ENCODE measurements at places on chromosomes 1 and 21.

DNA sequence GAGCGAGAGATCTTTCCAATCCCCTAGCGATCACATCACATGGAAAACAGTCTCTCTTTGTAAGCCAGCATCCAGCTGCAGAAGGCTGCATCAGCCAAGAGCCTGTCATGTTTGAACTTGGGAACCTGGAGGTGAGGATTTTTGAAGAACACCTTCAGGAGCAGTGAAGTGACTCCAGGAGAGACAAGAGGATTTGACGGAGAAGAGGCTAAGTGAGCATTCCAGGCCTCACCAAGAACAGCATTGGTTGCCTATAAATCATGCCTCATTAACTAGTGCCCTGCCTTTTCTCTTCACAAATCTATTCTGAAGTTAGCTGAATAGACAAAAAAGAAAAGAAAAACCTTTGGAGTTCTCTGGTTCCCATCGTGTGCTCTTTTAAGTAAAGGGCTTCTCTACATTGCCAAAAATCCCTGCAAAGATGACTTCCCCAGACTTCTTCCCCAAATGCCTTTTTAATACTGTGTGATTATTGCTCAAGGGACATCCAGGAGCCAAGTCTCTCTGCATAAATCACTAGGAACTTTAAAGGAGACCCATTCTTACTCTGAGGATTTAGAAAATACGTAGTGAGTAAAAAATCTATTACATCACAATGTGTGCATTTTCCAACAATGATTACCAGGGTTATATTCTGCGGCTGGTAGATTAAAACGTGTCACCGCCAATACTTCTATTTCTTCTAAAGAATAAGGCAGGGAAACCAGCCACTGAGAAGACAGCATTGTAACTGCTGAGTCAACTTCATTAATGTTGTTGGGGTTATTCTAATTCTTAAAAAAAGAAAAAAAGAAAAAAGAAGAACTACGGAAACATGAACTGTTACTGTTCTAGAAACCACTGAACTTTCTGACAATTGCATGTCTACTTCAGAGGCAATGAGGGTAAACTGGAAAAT, 95.2 kb downstream of the KIF14 start:
- no peak overlapping the region for H3K27ac ChIP-seq
- H3K27me3 ChIP-seq: peaks cover 4% of the 10 kb centered on the region
- H3K36me3 ChIP-seq: no peaks in the 10 kb centered on the region
- no peak for DNase-seq

DNA sequence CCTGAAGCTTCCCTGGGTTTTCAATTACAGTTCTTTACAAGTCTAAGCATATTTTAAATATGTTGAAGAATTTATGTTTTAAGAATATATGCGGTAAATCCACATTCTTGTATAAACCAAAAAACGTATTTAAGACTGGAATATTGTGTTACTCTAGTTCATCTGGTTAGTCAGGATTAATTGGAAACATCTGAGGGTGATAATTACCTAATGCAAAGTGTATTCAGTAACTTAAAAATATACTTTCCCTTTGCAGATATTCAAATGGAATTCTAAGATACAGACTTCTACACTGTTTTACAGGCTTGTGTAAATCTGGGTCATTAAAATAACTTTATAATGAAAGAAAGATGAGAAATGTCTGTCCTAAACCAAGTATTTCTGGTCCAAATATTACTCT, 302.0 kb downstream of the VAV3 start:
- no peaks in the 10 kb centered on the region for H3K36me3 ChIP-seq
- no peak overlapping the region for H3K27ac ChIP-seq
- no peak for DNase-seq
- no peaks in the 10 kb centered on the region for H3K4me1 ChIP-seq
- H3K4me3 ChIP-seq: no peak overlapping the region
- H3K27me3 ChIP-seq: no peaks in the 10 kb centered on the region

- no peaks in the 10 kb centered on the region for H3K4me1 ChIP-seq
- no peak overlapping the region for H3K27ac ChIP-seq
- DNase-seq: no peak
- no peak overlapping the region for H3K4me3 ChIP-seq
Observed at GRCh38 chr1:175820456-175821025, 77.1 kb upstream of the TNR start.

DNA sequence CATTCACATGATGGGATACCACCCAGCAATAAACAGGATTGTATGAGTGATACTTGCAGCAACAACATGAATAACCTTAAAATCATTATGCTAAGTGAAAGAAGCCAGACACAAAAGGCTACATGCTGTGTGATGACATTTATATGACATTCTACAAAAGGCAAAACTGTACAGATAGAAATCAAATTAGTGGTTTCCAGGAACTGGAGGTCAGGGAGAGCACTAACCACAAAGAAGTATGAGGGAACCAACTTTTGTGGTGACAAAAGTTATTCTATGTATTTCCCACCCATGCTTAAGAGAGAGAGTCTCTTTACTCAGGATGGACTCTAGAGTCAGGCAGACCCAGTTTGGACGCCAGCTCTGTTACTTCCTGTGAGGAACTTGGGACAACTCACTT, 364.5 kb upstream of the DAB1 start:
- no peaks in the 10 kb centered on the region for H3K27me3 ChIP-seq
- no peak for DNase-seq
- no peaks in the 10 kb centered on the region for H3K4me1 ChIP-seq
- H3K4me3 ChIP-seq: no peak overlapping the region

DNA sequence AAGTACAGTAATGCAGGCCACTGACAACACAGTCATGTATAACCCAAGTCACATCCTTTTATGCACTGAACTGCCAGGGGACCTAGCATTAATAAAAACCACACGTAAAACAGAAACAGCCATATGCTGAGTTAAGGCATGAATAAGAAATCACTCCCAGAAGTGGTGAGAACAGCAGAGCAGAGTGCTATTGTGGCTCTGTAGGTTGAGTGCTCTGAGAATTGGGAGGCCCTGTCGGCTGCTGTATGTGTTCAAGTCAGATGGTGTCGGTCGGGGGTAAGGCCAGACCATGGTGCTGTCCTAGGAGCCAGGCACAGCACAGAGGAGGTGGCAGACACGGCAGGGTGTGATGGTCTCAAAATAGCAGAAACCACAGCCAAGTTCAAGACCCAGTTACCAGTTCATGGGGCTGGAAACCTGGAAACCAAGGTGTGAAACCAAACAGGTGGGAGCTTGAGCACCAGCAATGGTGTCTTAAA, 126.6 kb upstream of the COA6 start:
- H3K27me3 ChIP-seq: peaks cover 5% of the 10 kb centered on the region
- H3K4me1 ChIP-seq: peaks cover 12% of the 10 kb centered on the region
- H3K4me3 ChIP-seq: no peak overlapping the region
- peaks cover 7% of the 10 kb centered on the region for H3K36me3 ChIP-seq
- DNase-seq: no peak

GRCh38 chr1:51061231-51061918, 40.7 kb upstream of the C1orf185 start:
- H3K4me1 ChIP-seq: no peaks in the 10 kb centered on the region
- peaks cover 9% of the 10 kb centered on the region for H3K27me3 ChIP-seq

DNA sequence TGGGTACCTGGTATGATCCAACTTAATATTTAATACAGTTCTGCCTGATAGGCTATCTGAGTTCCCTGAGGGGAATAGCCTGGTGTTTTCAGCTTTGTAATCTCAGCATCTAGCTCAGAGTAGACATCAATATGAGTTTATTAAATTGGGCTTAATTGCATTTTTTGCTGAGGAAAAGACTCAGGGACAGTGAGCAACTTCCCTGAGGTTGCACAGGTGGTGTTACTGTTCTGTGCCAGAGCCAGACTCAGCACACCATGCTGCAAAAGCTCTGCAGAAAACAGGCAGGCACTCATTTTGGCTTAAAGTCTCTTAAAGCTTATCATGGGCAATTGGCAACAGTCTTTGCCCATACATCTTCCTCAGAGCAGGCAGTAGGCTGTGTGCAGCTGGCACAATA, 90.5 kb upstream of the JUN start:
- no peaks in the 10 kb centered on the region for H3K4me1 ChIP-seq
- H3K27ac ChIP-seq: no peak overlapping the region
- no peak for DNase-seq
- H3K4me3 ChIP-seq: no peak overlapping the region
- peaks cover 2% of the 10 kb centered on the region for H3K36me3 ChIP-seq

DNA sequence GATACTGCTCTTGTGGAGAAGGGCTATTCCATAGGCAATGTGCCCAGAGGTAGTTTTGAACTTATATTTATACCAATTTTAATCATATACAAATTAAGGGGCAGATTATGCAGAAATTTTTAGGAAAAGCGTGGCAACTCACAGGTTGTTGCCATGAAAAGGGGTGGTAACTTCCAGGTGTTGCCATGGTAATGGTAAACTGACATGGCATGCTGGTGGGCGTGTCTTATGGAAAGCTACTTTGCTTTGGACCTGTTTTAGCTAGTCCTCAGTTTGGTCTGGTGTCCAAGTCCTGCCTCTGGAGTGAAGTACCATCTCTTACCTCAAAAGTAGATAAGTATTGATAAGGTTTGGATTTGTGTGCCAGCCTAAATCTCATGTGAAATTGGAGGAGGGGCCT, 7.9 kb upstream of the IL23R start:
- peaks cover 2% of the 10 kb centered on the region for H3K36me3 ChIP-seq
- DNase-seq: peak; percentile 53
- H3K4me1 ChIP-seq: peaks cover 19% of the 10 kb centered on the region

DNA sequence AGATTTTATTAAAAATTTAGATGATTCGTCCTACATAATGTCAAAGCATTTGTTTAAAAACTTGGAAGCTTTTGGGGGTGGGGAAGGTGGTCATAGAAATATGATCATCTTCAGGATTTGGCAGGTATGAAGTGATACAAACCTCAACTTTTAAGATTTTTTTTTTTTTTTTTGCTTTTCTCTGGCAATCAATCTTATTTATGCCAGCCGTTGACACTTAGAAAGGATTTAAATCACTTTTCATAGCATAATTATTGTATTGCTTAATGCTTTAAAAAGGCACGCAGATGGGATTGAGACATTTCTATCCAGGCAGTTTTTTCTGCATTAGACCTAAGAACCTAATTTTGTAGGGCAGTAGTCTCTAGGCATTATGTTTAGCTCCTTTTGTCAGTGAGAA, 19.7 kb downstream of the MRPS6 start:
- H3K27me3 ChIP-seq: no peaks in the 10 kb centered on the region
- no peak overlapping the region for H3K27ac ChIP-seq
- H3K4me3 ChIP-seq: no peak overlapping the region
- H3K36me3 ChIP-seq: peaks cover 71% of the 10 kb centered on the region
- H3K4me1 ChIP-seq: peaks cover 45% of the 10 kb centered on the region
- no peak for DNase-seq

GRCh38 chr1:117607471-117607870, 1.6 kb downstream of the TENT5C start:
- DNase-seq: peak; percentile 81
- peak overlapping the region; percentile 90 for H3K4me3 ChIP-seq
- H3K27me3 ChIP-seq: peaks cover 30% of the 10 kb centered on the region

DNA sequence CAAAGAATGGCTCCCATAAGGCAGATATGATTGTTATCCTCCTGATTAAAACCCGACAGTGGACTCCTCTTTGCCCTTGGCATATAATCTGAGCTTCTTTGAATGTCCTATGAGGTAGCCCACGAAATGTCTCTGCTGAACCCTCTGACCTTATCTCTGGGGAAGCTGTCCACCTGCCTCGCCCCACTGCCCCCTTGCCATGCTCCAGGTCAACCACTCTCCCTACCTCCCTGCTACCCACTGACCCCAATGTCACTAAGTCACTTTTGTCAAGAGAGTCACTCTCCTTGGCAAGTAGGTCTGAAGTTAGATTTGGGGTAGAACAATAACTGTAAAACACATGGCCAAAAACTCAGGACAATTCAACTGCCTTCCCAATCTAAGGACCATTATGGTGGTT, 54.5 kb downstream of the UTP25 start:
- peaks cover 33% of the 10 kb centered on the region for H3K27me3 ChIP-seq
- H3K27ac ChIP-seq: no peak overlapping the region
- DNase-seq: peak; percentile 35

- H3K27me3 ChIP-seq: no peaks in the 10 kb centered on the region
- no peaks in the 10 kb centered on the region for H3K36me3 ChIP-seq
- H3K4me3 ChIP-seq: no peak overlapping the region
Observed at GRCh38 chr1:56056438-56057287, 522.7 kb downstream of the PLPP3 start.

All from activated CD4-positive, alpha-beta T cell treated with anti-CD3 and anti-CD28 coated beads, Interleukin-2, amount 10 ng/mL, durations not matched to agents 24 days and 14 days (primary cell).